ENCODE measurements at places on chromosomes 4 and X.

DNA sequence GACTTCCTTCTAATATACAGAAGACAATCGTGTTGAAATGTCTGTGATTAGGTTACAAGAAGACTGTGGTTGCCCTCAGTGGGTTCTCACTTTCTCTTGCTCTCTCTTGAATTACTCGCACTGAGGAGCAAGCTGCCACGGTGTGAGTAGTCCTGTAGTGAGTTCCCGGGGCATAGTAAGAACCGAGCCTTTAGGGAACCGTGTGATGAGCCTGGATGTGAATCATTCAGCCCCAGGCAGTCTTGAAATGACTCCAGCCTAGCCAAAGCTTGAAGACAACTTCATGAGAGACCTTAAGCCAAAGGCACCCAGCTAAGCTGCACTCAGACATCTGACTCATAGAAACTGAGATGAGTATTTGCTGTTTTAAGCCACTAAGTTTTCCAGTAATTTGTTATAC lies 292.7 kb downstream of the SPOCK3 start:
- DNase-seq: no peak

DNA sequence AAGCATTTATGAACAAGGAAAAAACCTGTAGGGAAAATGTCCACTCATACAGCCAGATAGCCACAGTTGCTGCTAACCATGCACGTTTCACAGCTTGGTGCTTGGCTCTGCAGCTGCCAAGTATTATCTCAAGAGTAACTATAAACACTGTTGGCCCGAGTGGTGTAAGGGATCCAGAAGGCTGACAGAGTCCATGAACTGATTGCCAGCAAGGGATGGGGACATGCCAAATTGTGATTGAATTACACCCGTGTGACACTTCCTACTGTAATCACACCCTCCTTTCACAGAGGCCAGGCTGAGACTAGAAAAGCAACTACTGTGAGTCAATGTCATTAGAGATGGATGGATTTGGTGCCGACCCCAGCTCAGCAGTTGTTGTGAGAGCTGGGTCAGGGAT lies 223.9 kb upstream of the ANKRD50 start:
- no peak for DNase-seq

GRCh38 chr4:141637565-141637964 lies 1.2 kb downstream of the IL15 start:
- no peak for DNase-seq

DNA sequence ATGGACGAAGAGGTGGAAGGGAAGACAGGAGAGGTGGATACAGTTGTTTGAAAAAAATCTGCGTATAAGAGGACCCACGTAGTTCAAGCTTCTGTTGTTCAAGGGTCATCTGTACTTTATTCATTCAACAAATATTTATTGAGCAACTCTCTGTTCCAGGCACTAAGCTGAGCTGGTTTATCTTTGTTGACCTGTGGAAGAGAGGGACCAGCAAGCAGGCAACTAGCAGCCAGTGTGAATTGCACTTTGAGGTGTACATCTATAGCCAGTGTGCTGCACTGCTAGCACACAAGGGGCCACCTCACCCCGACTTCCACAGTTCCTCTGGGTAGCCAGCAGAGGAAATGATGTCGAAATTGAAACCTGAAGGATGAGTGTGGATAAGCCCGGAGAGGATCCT lies 191.4 kb downstream of the SOWAHB start:
- no peak for DNase-seq

DNA sequence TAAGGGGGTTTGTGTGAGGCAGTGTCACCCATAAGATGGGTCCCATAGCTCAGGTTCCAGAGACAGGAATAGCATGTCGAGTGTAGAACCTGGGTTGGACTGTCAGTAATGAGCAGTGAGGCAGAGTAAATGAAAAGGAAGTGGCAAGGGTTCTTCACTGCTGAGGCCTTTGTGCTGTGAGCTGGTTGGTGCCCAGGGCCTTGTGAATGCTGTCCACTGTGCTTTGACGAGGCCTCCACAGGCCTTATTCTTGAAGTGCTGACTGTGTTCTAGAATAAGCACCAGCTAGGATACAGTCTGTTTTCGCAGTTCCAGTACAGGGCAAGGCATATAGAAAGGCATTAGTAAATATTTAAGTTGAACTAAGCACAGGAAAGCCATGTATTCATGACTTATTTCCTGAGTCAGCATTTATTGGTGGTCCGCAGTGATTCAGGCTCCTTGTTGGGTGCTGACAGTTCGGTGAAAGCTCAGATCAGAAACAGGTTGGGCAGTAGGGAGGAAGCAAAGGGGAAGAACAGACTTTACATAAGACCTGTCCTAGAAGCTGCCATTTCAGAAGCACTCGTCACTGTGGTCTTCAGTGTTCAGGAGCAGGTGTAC lies 25.6 kb upstream of the TADA2B start:
- no peak for DNase-seq

- DNase-seq: no peak
Observed at GRCh38 chr4:101064541-101065180, 282.7 kb downstream of the PPP3CA start.

DNA sequence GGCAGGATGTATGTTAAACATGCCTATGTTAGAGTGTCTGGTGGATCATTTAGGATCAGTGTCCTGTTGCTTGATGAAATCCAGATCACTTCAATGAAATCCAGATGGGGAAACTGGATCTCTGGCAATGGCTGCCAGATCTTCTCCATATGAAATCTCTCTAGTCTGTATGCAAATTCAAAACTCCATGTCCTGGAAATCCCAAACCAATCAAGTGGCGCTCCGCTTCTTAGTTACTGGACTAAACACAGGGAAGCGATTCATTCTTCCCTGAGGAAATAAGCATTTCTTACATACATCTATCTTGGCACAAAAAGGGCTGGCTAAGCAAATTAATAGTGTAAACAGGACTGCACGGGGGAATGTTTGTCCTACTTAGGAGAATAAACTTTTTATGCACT lies 94.9 kb downstream of the HDAC8 start:
- no peak for DNase-seq

DNA sequence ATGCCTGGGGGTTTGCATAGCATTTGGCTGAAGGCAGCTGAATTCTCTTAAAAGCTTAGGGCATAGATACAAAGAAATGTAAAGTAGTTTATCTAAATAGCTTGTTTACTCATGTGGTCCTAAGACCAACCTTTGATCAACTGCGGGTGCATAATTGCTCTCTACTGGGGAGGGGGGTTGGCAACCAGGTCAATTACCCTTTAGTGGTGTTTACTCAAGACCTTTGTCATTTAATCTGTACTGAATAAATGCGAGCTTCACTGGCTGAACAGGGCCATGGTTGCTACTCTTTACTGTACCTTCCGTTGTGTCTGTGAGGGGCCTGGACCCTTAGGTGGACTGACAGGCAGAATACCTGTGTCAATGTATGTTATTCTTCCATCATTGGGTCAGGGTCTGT lies 102.7 kb upstream of the FAM9C start:
- no peak for DNase-seq

- no peak for DNase-seq
Observed at GRCh38 chr4:41528512-41529205, 9.3 kb upstream of the LIMCH1 start.

GRCh38 chr4:6718932-6719610 lies 3.1 kb downstream of the BLOC1S4 start:
- no peak for DNase-seq

- no peak for DNase-seq
Observed at GRCh38 chrX:124344246-124344645, 2.1 kb upstream of the SH2D1A start.

DNA sequence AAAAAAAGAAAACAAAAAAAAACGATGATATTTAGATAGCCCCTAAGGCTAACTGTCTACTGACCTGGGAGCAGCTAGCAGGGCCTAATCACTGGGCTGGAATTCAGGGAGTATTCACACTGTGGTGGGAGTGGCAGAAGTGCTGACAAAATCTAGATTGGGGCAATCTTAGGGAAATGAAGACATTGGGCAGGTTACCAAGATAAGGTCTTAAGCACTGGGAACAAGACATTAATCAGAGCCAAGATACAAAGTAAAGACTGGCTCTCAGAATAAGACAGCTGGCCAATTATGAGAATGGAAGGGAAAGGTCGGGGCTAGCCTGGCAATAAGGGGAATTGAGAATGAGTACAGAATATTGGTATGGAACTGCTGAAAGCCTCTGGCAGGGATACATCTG lies 100.2 kb upstream of the GRIA3 start:
- DNase-seq: no peak

DNA sequence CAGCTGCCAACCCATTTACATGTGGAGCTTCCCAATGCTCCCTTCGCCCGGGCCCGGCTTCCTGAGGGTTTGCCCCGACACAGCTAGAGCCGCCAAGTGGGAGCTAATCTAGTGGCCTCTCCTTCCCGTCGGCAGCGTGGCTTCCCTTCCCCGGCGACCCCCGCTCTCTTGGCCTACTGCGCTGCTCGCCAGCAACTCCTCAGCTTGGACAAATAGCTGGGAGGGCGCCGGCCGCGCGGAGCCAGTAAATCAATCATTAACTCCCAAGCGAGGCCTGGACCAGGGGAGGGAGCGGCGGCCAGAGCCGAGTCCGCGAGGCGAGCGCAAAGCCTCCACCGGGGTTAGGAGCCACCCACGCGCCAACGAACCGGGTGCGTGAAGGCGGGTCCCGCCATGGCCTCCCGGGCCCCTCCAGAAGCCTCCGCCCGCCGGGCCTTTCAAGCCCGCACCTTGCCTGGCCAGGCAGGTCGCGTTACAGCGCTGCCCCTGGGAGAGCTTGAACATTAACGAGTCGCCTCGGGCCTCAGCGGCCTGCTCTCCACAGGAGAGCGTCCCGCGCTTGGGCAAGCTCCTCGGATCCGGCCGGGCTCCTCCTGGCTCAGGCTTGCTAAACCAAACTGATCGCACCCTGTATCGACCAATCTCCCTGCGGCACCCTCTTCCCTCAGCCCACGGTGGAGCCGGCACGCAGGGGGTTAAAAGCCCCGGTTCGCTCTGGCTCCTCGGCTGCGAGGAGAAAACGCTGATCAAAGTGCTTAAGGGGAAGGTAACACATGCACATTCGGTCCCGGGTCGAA lies 10.6 kb upstream of the BCOR start:
- DNase-seq: no peak

- no peak for DNase-seq
Observed at GRCh38 chr4:139975830-139976272, 178.1 kb downstream of the MAML3 start.

DNA sequence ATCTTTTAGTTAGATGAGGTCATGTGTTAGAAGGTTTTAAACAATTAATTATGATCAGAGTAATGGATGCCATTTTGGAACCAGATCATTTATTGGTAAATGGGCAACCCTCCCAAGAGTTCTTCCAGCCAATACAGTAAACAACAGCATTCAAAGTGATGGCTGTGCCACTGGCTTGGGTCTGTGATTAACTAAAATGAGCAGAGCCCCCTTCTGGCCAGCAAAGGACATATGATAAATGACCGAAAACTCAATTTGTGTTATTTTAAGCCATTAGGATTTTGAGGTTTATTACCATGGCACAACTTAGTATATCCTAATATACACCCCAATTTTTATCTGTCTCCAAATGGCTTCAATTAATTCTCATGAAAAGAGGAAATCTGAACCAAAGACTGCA lies 90.8 kb upstream of the NPFFR2 start:
- DNase-seq: no peak

DNA sequence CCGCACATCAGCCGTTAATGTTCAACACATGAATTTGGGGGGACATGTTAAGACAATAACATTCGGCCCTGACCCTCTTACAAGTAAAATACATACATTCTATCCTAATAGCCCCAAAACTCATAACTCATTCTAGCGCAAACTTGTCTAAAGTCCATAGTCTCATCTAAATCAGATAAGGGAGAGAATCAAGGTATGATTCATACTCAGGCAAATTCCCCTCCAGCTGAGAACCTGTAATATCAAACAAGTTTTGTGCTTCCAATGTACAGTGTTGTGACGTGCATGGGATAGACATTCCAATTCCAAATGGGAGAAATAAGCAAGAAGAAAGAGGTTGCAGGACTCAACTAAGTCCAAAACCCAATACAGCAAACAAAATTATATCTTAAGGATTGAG lies 69.0 kb downstream of the SERPINA7 start:
- no peak for DNase-seq

- DNase-seq: no peak
Observed at GRCh38 chr4:14225688-14226207, 598.2 kb upstream of the BOD1L1 start.

DNA sequence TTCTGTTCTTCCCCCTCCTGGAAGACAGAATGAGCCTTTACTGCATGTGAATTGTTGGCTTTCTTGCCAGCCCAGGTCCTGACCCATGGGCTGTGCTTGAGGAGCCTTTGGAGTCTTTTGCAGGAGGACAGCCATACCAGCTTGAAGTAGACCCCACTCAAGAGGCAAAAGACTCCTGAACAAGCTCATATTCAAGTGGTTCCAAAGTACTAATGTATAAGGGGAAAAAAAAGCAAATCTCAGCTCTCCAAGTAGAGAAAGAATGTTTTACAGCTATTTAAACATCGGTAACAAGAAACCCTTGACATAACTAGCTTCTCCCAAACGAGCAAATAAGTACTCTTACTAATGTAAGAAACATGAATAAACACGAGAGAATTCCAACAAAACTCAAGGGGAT lies 174.9 kb upstream of the MXRA5 start:
- no peak for DNase-seq

DNA sequence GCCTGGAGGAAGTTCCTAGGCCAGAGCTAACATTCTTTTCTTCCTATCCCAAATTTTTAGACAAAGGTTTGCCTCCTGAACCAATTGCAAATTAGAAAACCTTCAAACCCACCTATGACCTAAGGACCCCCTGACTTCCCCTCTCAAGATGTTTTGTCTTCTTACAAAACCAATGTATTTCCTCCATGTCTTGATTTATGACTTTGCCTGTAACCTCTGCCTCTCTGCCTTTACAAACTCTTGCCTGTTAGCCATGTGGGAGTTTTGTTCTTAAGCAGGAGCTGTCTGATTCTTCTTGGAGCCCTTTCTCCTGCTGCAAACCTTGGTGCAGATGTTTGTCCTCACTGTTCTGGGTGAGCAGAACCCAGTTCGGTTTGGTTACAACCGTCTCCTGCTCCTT lies 222.3 kb upstream of the BOD1L1 start:
- no peak for DNase-seq

- no peak for DNase-seq
Observed at GRCh38 chr4:89868276-89868675, 26.4 kb upstream of the MMRN1 start.

GRCh38 chrX:53831662-53832635 lies 145.4 kb upstream of the HUWE1 start:
- DNase-seq: peak; percentile 2

GRCh38 chrX:1384658-1385252 lies 7.2 kb downstream of the SLC25A6 start:
- DNase-seq: no peak

GRCh38 chr4:955931-956381 lies 17.4 kb downstream of the DGKQ start:
- DNase-seq: no peak

- DNase-seq: no peak
Observed at GRCh38 chrX:96453139-96453538, 231.5 kb upstream of the DIAPH2 start.

All from neuronal stem cell (in vitro differentiated cells).